Stimulated activated CD8-positive, alpha-beta memory T cell treated with anti-CD3 and anti-CD28 coated beads, Interleukin-15, amount 100 ng/mL, for 1 hour (primary cell): ENCODE measurements at places on chromosomes 3 and 15.

DNA sequence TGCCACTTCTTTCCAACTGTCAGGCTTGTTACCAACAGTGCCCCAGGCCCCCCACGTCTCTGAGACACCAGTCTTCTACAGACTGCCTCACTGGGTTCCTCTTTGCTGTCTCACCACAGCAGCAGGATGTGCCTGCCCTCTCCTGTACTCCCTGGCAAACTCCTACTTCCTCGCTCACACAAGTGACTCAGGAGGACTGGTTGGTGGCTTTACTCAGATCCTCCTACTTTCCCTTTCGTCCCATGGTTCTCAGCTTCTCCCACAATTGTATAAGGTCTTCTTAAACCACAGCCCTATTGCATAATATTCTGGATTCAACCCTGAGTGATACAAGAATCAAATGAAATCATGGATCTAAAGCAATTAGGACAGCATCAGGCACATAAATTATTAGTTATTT is 246.6 kb upstream of the PROK2 start:
- no peak for DNase-seq

DNA sequence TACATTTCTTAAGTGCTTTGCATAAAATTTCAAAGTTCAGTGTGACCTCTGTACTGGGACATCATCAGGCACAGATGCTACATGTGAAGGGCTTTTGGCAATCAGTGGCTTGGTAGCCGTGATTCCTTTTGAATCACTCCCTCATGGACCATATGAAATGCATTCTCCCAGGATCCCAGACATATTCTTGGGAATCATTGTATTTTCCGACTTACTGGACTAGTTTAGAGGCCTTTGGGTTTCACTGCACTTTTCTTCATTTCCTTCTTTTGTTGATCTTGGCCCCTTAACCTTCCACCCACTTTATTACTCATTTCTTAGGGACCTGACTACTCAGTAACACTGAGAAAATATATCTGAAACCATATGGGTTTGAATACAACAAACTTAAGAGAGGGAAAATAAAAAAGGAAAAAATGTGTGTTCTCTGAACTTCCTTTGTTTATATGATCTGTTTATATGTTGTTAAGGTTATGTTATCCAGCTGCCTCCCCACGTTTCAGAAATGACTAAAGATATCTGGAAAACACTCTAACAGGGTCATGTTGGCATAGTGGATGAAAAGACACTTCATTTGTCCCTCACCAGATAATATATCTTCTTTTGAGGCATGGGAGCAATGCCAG is 35.1 kb downstream of the HMG20A start:
- no peak for DNase-seq

DNA sequence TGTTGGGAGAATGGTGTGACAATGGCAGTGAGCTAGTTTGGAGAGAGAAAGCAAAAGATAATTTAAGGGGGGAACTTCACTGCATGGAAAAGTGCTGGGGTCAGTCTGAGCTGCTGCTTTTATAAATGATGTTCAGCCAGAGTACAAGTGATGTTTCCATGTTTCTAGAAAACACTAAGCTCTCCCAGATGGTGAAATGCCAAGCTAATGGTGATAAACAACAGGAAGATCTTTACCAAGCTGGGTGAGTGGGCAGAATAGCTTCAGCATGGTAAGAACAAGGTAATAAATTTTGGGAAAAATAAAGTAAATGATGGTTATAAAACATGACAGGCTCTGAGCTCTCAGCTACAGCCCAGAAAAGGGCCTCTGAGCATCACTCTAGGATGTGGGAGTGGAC is 29.4 kb downstream of the TNFAIP8L3 start:
- DNase-seq = no peak

- no peak for DNase-seq
These were observed 225.1 kb upstream of the NDN start for GRCh38 chr15:23912191-23912590.

GRCh38 chr3:63043631-63044030 is 168.4 kb upstream of the CADPS start:
- no peak for DNase-seq

DNA sequence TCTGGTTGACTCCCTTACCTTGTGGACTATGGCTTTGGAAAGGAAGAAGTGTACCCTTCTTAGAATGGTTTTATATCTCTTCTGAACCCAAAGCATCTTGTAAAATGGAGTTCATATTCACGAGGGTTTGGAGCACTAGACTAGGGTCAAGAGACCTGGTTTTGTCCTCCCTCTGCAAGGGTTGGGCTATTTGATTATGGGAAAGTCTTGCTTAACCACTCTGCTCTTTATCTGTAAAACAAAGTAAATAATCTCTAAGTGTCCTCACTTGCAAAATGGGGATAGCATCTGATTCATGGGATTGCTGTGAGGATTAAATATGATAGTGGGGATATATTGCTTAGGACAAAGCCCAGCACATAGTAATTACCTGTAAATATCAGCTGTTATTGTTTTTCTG is 17.9 kb upstream of the SLC2A2 start:
- DNase-seq = no peak

DNA sequence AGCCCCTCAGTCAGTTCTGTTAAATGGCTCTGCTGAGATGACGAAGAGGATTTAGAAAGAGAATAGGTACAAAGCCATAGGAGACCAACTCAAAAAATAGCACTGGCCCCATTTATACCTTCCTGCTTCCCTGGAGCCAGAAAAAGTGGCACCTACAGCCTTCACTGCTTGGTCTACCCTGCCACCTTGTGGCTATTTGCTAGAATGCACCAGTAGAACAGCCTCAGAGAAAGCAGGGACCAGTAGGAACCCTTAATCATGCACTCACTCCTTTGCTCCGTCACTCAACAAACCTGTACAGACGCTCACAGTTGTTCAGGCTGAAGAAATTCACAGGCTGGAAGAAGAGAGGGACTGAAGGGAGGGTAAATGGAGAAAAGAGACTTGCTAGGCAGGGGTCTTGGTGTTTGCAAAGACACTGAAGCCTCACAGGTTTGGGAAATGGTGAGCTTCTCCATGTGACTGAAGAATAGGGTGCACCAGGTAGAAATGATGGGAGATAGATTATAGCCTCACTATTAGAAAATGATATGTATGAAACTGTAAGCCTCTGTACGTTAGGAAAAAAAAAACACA is 12.1 kb upstream of the RTP2 start:
- peak; percentile 50 for DNase-seq

GRCh38 chr15:27428151-27428550 is 457.2 kb downstream of the GABRG3 start:
- DNase-seq = no peak

GRCh38 chr15:57595011-57595866 is 3.5 kb downstream of the MYZAP start:
- no peak for DNase-seq
